ENCODE measurements at places on chromosomes 2 and 18.

- DNase-seq: no peak
These were observed 395.8 kb downstream of the LNPK start for GRCh38 chr2:175606010-175606841.

GRCh38 chr2:70202236-70202806 lies 11.5 kb upstream of the C2orf42 start:
- DNase-seq: no peak

DNA sequence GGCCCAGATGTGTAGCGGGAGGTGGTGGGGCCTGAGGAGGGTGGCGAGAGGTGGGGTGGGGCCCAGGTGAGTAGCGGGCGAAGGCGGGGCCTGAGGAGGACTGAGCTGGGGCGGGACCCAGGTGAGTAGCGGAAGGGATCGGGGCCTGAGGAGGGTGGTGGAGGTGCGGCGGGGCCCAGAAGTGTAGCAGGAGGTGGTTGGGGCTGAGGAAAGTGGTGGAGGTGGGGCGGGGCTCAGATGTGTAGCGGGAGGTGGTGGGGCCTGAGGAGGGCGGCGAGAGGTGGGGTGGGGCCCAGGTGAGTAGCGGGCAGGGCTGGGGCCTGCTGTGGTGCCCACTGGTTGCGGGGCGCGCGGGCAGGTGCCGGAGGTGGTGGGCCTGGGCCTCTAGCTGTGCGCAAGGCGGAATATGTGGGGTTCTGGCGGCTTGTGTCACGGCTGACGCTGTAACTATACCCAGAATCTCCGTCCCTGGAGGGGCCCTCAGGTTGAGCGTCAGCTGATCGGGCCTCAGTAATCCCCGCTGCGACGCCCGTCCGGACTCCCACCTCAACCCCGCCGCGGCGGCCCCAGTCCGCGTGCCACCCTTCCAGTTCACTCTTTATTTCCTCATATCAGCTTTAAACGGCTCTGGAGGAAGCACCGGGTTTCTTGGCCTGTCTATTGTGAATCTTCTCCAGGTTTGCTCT lies 866 bp upstream of the SF3B6 start:
- DNase-seq: peak; percentile 32

DNA sequence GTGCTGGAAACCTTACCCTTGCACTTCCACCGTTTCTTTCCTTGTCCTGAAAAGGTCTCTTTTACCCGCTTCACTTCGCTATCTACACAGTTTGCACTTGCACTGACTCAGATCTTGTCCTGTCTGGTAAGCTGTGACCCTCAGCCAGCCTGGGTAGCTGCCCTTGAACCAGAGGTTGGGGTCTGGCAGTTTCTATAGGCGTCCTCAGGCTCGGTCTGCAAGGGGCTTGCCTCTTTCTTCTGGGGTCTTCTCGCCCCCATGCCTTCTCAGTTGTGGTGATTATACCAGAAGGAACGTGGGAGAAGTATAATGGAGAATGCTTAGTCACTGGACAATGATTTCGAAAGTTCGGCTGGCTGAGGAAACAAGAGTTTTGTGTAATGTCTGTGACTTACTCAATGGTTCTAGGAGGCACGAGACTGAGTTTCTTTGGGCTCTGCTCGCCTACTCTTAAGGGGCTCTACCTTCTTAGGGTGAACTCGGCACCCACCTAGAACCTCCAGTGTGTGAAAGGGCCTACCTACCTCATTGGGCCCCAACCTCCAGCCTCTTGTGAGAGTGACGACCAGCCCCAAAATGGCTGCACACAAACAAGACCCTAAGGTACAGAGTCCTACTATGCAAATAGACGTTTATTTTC lies 6.9 kb upstream of the STAT1 start:
- DNase-seq: no peak

DNA sequence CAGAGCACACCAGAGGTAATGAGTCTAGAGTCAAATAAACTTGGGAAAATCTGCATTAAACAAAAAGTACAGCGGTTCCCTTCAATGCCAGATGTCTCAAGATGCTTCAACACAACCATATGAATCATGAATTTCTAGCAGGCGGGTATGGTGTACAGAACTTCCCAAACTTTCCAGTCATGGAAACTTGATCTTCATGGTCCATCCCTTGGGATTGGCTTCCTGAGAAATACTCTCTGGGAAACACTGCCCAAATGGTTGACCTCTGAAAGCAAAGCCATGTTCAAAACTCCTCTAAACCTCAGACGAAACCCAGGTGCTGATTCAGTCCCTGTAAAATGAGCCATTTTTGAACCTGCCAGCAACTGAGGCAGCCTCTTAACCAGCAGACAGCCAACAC lies 16.4 kb upstream of the TMEM247 start:
- no peak for DNase-seq

DNA sequence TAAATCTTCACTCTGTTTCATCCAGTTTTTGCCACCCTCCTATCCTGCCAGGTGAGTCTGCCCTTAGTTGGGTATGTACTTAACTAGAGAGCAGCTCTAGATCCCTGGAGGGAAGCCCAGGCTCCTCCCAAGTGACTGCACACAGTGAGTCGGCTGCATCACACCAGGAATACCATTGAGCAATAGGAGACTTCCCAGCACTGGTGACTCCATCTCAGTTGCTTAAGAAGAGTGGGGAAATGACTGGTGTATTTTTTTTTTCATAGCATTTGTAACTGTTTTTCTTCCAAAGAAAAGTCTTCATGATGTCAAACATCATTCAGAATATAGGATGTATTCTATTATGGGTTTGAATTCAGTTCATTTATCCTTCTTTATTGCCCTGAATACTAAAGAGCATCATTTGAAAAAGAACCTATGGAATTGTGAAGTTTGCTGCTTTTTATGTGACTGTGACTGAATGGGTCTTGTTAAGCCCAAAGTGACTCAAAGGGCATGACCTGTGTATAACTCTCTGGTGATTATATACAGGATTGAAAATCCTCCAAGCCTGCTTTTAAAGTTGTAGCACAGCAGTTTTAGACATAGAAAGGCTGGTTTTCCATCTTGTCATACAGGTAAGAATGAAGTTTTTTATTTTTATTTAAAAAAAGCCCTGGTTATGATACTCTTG lies 84.3 kb downstream of the MAP3K20 start:
- DNase-seq: no peak

DNA sequence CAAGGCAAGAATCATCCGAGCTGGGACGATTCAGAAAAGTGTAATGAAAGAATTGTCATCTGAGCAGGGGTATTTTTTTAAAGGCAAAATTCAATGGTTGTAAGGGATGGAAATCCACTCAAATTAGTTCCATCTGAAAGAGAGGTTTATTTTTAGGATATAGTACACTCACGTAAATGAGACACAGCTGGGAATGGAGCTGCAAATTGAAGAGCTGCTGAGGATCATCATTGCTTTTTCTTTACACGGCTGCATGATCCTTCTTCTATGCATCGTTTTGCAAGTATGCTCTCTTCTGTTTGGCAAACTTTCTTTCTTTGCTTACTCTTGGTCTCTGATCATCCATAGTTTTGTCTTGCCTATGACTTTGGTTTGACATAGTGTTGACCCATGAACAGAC lies 27.4 kb upstream of the CUL3 start:
- DNase-seq: no peak

DNA sequence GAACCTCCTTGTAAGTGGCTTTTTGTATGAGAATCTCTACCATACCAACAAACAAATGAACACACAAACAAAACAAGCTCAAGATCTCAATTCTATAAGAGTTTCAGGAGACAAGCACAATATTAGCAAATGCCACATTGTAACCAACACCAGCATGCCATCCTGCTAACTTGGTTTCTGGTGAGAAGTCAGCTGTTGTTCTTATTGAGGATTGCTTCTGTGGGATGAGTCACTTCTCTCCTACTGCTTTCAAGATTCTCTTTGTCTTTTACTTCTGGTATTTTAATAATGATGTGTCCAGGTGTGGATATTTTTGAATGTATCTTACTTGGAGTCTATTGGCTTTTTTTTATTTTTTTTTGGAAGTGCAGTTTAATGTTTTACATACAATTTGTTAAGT lies 131.7 kb downstream of the BCL2L11 start:
- no peak for DNase-seq

DNA sequence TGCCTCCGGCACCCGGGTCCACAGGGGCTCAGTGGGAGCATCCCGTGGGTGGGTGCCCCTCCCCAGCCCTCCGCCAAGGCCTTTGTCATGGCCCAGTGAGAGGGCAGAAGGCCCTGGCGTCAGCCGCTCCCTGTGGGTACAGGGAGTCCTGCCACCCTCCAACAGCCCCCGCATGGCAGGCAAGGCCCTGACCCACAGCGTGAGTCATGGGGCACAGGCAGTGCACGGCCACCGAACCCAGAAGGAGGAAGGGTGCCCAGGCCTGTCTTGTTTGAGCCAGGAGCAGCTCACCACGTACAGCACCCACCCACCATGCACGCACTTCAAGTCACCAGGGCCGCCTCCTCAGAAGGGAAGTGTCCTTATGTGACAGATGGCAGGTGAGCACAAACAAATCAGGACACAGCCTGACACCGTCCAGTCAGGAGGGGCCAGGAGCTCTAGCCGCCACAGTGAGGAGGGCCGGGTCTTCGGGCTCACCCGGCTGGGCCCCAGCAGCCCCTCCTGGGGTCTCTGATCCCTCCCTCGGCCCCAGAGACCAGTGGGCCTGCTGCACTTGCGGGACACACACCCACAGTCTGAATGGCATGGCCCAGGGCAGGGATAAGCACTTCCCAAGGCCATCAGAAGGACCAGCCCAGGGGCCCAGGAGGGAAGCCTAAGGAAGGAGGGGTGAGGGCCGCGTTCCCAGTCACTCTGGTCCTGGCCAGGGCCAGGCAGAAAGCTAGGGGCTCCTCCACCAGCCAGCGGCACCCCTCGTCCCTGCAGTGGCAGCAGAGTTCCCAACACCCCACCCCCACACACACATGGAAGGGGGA lies 25.8 kb downstream of the BIN1 start:
- no peak for DNase-seq

GRCh38 chr2:5392658-5393057 lies 299.5 kb upstream of the SOX11 start:
- DNase-seq: no peak

- DNase-seq: no peak
These were observed 25.2 kb downstream of the KATNAL2 start for GRCh38 chr18:46942646-46943045.

DNA sequence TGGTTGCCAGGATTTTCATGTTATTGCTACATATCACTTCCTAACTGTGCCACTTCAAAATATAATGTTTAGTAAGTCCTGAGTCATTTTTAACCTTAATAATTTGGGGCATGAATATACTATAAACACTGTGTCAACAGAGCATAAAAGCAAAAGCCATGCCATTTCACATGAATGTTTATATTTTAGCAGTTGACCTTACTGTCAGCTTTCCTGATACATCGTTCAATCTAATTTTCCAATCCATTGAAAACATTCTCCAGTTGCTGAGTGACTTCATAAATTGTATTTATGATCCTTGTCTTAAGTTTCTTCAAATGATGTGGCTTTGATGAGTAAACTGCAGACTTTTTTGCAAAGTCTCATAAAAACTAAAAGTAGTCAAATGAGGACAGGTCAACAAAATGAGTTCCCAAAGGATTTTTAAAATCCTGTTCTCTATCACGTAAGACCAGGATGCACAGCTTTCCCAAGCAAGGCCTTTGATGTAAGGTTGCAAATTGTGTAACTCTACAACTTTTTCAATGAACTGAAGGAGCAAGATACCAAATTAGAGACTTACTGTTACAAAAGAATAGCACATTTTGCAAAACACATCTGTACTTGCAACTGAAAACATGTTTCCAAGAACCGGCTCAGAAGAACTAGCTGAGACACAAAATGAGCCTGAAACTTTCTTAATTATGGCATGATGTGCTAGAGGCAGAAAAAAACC lies 117.7 kb downstream of the SATB2 start:
- DNase-seq: no peak

DNA sequence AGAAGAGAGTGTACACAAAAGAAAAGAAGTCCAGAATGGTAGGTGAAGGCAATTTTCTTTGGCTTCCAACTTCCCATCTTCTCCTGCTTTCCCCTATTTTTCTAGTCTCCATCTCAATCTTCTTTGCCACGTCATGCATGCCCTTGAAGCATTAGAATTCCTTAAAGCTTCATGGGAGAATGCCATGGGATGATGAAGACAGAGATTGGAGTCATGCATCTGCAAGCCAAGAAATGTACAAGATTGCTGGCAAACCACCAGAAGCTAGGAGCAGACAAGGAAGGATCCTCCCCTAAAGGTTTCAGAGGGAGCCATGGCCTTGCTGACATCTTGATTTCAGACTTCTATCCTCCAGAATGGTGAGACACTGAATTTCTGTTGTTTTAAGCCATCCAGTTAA lies 305.9 kb downstream of the HRH4 start:
- no peak for DNase-seq

DNA sequence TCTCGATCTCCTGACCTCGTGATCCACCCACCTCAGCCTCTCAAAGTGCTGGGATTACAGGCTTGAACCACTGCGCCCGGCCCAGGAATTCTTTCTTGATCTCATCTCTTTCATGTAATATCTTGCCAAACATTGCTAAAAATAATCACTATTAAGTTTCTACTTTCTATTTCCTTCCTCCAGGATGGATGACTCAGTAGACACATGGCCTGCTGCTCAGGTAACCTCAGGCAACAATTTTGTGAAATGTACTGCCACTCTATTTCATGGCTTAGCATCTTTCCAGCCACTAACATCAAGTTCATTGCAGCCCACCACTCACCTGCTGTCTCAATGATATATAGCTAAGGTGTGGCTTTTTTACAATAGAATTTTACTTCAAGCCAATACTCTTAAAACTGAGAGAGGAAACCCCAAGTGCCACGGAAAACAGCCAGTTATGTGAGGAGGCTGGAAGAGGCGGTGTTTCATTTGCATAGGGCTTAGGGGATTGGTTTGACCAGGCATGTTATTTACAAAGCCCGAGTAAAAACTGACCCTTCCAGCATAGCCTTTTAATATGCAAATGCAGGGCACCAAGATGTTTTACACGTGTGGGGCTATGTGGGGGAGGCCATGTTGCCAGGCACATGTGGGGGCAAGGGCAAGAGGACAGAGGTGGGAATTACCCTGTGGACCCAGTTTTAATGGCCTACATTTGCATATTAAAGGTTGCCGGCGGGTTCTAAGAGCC lies 11.3 kb upstream of the SUMO1 start:
- no peak for DNase-seq

DNA sequence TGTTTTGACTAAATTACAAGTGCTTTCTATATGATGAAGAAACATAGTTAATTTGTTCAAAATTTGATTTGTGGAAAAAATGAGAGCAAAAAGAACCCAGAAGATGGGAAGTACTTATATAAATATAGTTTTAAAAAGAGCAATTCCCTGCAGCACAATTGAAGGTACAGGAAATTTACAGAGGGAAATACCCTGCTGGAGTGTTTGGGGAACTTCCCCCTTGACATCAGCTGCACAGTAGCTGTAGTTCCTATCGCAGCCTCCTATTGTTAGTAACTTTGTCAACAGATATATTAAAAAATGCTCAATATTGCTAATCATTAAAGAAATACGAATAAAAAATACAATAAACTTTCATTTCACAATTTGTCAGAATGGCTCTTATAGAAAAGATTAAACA lies 1118.8 kb upstream of the ZEB2 start:
- no peak for DNase-seq

DNA sequence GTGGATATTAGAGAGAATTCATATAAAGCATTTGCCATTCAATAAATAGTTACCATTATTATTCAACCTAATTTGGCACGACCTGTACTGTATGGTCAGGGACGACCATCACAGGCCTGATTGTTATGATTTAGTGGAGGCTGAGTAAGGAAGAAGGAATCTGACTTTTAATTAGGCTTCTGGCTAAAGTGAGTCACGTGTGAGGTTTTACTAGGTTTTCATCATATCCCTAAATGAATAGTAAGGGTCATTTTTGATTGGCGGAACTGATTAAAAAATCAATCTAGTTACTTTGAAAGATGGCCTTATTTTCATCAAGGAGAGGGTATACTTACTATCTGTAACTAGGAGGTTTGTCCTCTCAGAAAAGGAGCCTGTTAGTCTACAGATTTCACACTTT lies 143.4 kb downstream of the ADCYAP1 start:
- no peak for DNase-seq

- no peak for DNase-seq
These were observed 275.3 kb downstream of the EIPR1 start for GRCh38 chr2:3102081-3102921.
